ENCODE measurements at places on chromosomes 2 and 18.

DNA sequence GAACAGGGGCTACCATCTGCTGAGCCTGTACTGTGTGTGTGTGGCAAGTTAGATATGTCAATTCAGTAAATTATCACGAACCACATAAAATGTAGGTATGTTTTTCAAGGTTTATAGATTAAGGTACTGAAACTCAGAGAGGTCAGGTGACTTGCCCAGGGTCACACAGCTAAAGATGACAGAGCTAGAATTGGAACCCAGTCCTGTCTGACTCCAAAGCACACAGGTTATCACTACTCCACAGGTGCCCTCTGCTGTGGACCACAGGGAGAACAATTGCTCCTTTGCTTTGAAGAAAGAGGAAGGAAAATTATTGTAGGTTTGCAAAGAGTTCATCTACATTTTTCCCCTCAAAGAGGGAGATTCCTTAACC is 229.7 kb upstream of the AGAP1 start:
- DNase-seq: no peak

DNA sequence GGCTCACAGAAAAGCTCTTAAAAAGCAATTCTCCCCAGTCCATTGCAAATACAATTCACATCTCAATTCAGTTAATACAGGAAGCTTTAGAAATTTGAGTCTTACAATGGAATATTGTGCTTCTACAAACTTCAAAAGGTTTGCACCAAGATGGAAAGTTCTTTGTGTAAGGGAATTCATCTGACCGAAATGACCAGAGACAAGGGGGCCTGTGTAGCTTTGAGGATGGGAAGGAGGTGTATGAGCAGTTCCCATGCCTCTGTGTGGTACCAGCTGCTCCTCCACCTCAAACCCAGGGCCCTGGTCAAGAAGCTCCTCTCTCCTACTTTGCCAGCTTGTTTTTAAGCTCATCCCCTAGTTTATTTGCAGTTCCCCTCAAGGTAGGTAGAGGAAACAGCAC is 312.8 kb upstream of the PKDCC start:
- no peak for DNase-seq

GRCh38 chr2:231985823-231986261 is 24.3 kb downstream of the DIS3L2 start:
- no peak for DNase-seq

- DNase-seq: no peak
Observed at GRCh38 chr2:72810165-72810564, 15.7 kb downstream of the EXOC6B start.

- no peak for DNase-seq
Observed at GRCh38 chr2:98085649-98086048, 1.3 kb upstream of the VWA3B start.

- no peak for DNase-seq
Observed at GRCh38 chr2:84904151-84904550, 1.3 kb upstream of the TMSB10 start.

GRCh38 chr2:219951099-219951498 is 323.7 kb downstream of the SLC4A3 start:
- DNase-seq: no peak

- DNase-seq: no peak
Observed at GRCh38 chr2:119240311-119241204, 16.9 kb downstream of the STEAP3 start.

DNA sequence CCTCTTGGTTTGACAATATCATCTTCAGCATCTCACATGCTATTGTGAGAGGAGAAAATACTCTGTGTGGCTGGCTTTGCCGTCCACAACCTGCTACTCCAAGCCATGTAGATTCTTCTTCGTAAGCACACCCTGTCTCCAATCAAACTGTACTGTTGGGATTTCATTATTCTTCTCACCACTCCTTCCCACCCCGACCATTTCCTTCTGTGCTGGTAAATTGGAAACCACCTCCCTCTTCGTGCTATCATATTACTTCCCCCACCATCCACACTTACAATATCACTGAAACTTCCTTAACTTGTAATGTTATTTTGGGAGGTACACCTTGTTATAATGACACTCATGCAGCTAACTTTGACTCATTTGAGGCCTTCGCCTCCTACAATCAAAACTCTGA is 3.2 kb upstream of the AGXT start:
- no peak for DNase-seq

GRCh38 chr18:66048406-66048805 is 297.6 kb downstream of the CDH7 start:
- no peak for DNase-seq

DNA sequence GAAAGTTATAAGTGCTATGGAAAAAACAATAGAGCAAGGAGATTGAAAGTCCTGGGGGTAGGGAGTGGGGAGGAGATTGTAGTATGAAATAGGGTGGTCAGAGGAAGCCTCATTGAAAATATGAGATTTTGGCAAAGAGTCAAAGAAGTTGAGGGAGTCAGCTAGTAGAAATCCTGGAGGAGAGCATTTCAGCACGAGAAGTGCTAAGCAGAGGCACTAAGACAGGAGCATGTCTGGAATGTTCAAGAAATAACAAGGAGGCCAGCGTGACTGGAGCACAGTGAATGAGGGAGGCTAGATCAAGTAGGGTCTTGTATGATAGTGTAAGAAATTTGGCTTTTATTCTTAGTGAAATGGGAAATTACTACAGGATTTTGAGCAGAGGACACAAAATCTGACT is 2.1 kb upstream of the TSPYL6 start:
- no peak for DNase-seq

- no peak for DNase-seq
Observed at GRCh38 chr2:10452312-10452711, 4.2 kb upstream of the ODC1 start.

GRCh38 chr18:7452331-7452730 is 114.8 kb upstream of the PTPRM start:
- no peak for DNase-seq

- DNase-seq: no peak
Observed at GRCh38 chr2:204434660-204435462, 110.4 kb upstream of the PARD3B start.

GRCh38 chr2:71934320-71934593 is 213.4 kb downstream of the CYP26B1 start:
- no peak for DNase-seq

GRCh38 chr18:48022531-48023329 is 92.3 kb upstream of the SMAD2 start:
- no peak for DNase-seq

- no peak for DNase-seq
Observed at GRCh38 chr2:71281950-71282349, 49.6 kb upstream of the ZNF638 start.

- no peak for DNase-seq
Observed at GRCh38 chr18:62566199-62566598, 43.4 kb downstream of the ZCCHC2 start.

Measured in stimulated activated CD4-positive, alpha-beta T cell treated with anti-CD3 and anti-CD28 coated beads, Interleukin-15, amount 100 ng/mL, for 1 hour (primary cell).